ENCODE measurements at places on chromosomes 7 and 10. TPM values are rescaled to one million over a fixed set of nuclear protein-coding genes. Genes with fewer than 3 reads are reported as not detected.

Gene SCIN
- not detected for total RNA-seq

Gene HOXA6
- total RNA-seq = not detected

GRCh38 chr7:98930921-98931320, 52.6 kb downstream of the TRRAP start:
- peaks cover 66% of the 10 kb centered on the region for H3K36me3 ChIP-seq
- peak; percentile 63 for DNase-seq
- peak overlapping the region; percentile 19 for H3K4me3 ChIP-seq
- no peaks in the 10 kb centered on the region for H3K27me3 ChIP-seq
- H3K27ac ChIP-seq = peak overlapping the region; percentile 62
- H3K4me1 ChIP-seq = peaks cover 5% of the 10 kb centered on the region

- peak overlapping the region; percentile 73 for H3K4me3 ChIP-seq
- H3K36me3 ChIP-seq = peaks cover 9% of the 10 kb centered on the region
- H3K27me3 ChIP-seq = no peaks in the 10 kb centered on the region
- H3K27ac ChIP-seq = peak overlapping the region; percentile 97
- peaks cover 57% of the 10 kb centered on the region for H3K4me1 ChIP-seq
- DNase-seq = peak; percentile 94
Observed at GRCh38 chr7:131235489-131236317, 92.0 kb upstream of the MKLN1 start.

DNA sequence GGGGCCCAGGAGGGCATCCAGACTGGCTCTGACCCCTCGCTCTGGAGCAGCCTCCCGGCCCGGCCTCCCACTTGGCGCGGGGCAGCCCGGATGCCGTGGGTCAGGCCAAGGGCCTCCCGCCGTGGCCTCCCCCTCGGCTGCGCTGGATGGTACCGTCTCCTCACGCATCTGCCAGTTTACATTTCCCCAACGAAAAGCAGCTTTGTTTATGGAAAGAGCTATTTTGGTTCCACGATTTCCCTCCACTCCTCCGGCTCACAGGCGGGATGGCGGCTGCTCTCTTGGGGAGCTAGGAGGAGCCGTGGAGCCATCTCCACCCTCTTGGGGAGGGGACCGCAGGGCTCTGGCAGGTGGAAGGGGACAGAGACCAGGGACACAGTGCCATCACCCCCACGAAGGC, 93.2 kb upstream of the MYL10 start:
- no peaks in the 10 kb centered on the region for H3K4me1 ChIP-seq
- no peak overlapping the region for H3K27ac ChIP-seq
- no peak for DNase-seq
- H3K36me3 ChIP-seq = no peaks in the 10 kb centered on the region

- no peak for DNase-seq
- peaks cover 43% of the 10 kb centered on the region for H3K36me3 ChIP-seq
- H3K4me3 ChIP-seq = no peak overlapping the region
Observed at GRCh38 chr10:119531067-119531466, 11.5 kb downstream of the RGS10 start.

GRCh38 chr10:119784340-119785067, 58.7 kb downstream of the INPP5F start:
- H3K36me3 ChIP-seq = peaks cover 6% of the 10 kb centered on the region
- H3K27ac ChIP-seq = peak overlapping the region; percentile 4
- H3K4me3 ChIP-seq = peak overlapping the region; percentile 23

DNA sequence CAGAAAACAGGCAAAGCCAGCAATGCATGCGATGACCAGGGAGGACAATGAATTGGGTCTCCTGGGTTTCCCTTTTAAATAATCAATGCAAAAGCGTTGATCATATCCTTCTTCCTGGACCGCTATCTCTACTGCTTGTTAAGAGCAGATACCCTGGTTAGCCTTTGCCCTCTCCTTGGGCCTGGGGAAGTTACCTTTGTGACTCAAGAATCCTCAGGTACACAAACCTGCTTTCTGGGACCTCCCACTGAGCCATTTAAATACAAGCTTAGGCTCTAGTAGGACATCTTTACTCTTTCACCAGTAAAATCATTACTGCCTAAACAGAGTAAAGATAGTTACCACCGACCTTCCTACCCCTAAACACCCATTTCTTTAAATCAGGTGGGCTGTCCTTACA, 173.9 kb downstream of the WNT2 start:
- H3K27me3 ChIP-seq = no peaks in the 10 kb centered on the region
- no peak overlapping the region for H3K4me3 ChIP-seq
- H3K4me1 ChIP-seq = no peaks in the 10 kb centered on the region
- H3K27ac ChIP-seq = no peak overlapping the region

DNA sequence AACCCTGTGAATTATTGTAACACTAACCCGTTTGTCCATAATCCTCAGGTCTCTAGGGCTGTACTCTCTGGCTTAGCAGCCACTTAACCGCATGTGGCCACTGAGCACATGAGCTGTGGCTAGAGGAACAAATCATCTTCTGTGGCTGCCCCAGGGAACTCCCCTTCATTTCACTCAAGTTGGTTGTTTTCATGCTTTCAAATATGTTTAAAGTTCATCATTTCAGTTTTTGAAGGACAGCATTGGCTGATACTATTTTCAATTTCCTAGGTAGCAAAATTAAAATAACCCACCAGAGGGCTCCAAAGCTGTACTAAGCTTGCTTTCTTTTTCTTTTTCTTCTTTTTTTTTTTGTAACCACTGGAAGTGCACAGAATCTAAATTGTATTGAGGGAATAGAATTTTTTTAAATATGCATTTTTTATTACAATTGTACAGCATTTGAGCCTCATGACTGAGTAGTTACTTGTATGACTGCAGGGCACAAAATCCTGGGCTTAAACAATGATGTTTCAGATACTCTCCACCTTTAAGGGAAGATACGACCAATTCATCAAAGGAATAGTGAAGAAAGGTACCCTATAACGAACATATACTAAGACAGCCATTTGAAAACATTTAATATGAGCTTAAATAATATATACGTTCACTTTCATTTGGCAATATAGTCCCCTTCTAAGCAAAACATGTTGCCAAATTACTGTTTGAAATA, 38.6 kb downstream of the MRC1 start:
- H3K4me3 ChIP-seq = no peak overlapping the region
- no peak for DNase-seq
- H3K36me3 ChIP-seq = no peaks in the 10 kb centered on the region
- no peak overlapping the region for H3K27ac ChIP-seq
- no peaks in the 10 kb centered on the region for H3K4me1 ChIP-seq
- peaks cover 8% of the 10 kb centered on the region for H3K27me3 ChIP-seq
